ENCODE measurements at places on chromosomes 7 and 10.

- no peak for DNase-seq
These were observed 35.5 kb upstream of the KCNMA1 start for GRCh38 chr10:77673101-77673500.

- no peak for DNase-seq
These were observed 780 bp downstream of the ALDH18A1 start for GRCh38 chr10:95655571-95656290.

GRCh38 chr7:53420550-53420949, 385.1 kb downstream of the POM121L12 start:
- DNase-seq: no peak

DNA sequence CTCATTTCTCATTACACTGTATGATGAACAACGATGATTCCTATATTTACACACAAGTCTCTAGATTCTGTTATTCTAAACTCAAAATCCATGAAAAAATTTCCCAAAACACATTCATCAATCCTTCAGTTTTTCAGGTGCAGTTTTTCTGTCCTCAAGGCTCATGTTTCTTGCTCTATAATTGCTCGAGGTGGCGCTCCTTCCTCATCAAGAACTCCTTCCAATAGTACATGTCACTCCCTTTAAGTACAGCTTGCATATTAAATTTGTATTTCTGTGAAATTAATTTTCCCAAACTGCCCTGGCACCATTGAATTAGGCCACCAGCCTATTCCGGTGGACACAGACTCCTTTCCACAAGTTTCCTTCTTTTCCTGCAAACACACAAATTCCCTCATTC, 188.7 kb upstream of the MINDY3 start:
- DNase-seq: no peak

GRCh38 chr7:1559626-1560590, 3.9 kb upstream of the TMEM184A start:
- no peak for DNase-seq
